ENCODE measurements at places on chromosomes 16 and 17.

DNA sequence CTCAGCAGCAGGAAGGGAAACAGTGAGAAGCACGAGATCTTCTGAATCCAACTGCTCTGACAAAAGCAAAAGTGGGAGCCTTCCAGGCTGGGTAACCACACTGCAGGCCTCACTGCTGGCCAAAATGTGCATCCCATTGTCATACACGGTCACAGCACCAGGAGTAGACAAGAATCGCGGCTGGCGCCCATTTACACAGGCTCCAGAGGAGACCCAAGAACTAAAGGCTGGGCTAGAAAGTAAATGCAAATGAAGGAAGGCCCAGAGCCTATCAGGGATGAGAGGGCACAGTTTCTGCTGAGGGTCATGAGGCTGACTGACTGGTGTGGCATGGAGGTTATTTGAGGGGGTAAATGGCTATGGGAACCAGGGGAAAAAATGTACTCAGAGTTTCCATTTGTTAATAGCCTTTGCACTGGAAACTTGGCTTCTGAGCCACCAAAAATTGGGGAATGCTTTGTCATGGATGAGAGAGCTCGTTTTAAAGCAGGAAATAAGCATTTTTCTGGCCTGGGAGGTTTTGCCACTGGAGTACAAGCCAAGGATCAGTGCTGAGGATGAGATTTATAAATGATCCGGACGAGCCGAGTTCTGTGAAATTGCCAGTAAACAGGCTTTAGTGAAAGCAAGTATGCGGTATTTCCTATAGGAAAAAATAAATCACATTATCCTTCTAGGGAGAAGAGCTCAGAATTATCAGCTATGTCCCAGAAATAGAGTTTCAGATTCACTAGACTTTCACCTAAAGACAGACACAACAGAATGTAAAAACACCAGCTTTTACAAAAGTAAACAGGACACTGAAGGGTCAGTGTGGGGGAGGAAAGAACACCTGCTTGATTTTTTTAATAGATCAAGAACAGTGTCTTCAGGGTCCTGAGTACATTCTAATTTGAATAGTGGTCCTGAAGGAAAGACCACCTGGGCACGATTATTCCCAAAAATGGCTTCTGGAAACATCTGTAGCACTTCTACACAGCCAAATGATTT is 66.9 kb upstream of the GSG1L start:
- no peak for DNase-seq

GRCh38 chr16:10979717-10980601 is 35.6 kb downstream of the CLEC16A start:
- DNase-seq, result no peak

DNA sequence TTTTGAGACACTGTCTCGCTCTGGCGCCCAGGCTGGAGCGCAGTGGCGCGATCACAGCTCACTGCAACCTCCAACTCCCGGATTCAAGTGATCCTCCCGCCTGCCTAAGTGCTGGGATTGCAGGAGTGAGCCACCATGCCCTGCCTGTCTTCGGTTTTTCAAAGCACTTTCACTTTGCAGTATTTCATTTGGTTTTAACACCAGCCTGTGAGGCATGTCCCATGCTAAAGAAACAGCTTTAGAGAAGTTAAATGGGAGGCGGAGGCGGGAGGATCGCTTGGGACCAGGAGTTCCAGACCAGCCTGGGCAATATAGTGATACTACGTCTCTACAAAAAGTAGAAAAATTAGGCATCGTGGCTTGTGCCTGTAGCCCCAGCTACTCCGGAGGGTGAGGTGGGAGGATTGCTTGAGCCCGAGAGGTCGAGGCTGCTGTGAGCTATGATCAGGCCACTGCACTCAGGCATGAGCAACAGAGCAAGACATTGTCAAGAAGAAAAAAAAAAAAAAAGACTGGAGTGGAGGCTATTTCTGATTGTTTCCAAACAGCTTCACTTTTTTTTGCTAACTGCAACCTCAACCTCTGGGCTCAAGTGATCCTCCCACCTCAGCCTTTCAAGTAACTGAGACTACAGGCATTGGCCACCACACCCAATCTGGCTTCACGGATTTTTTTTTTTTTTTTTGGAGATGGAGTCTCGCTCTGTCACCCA is 1.3 kb downstream of the METTL23 start:
- no peak for DNase-seq

DNA sequence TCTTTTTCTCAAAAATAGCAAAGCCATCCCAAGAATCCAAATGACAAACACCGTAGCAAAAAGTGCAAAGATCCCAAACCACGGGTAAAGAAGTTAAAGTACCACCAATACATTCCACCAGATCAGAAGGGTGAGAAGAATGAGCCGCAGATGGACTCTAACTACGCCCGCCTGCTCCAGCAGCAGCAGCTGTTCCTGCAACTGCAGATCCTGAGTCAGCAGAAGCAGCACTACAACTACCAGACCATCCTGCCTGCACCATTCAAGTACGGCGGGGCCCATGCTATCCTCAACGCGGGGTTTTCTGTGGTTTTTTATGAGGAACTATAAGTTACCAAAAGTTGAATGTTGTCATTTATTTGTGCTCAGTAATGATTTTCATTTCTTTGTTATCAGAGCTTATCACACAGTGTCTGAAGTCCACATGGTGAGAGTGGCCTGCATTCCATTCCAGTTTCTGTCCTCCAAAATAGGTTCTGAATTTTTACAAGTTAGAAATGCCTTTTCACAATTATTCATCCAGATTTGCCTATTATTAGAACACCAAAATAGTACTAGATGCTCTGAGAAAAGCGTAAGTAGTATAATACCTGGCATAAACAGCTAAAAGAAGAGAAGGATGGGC is 169.2 kb downstream of the MRTFB start:
- DNase-seq, result no peak

- DNase-seq, result no peak
These were observed 50.6 kb downstream of the SPECC1 start for GRCh38 chr17:20059728-20060188.

- DNase-seq, result no peak
These were observed 3.8 kb downstream of the ZPBP2 start for GRCh38 chr17:39871801-39872200.

DNA sequence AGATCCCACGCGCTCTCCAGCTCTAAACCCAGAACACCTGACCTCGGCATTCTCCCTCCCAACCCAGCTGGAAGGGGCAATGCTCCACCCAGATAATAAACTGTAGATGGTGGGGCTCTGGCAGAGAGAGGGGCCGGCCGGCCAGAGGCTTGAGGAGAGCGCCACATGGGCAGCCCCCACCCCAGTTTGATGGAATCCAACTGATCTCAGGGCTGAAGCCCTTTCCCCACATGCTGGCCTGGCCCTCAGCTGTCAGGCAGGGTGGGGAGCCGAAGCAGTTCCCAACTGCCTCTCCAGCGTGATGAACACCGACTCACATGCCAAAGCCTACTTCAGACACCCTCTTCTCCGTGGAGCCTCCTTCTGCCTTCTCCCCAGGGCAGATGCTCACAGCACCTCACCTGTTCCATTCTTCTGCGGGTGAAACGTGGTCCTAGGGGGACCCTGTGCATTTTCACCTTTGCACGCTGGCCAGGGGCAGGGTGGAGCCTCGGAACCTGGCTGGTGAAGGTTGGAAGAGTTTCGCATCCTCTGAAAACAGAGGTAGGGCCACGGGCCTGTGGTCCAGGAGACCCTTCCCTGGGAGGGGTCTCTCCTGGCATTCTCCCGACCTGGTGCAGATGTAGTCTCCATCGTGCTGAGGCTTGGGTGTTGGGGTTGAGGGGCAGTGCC is 65.7 kb upstream of the ZNF469 start:
- DNase-seq, result no peak

GRCh38 chr16:81266680-81267095 is 28.2 kb downstream of the BCO1 start:
- no peak for DNase-seq

DNA sequence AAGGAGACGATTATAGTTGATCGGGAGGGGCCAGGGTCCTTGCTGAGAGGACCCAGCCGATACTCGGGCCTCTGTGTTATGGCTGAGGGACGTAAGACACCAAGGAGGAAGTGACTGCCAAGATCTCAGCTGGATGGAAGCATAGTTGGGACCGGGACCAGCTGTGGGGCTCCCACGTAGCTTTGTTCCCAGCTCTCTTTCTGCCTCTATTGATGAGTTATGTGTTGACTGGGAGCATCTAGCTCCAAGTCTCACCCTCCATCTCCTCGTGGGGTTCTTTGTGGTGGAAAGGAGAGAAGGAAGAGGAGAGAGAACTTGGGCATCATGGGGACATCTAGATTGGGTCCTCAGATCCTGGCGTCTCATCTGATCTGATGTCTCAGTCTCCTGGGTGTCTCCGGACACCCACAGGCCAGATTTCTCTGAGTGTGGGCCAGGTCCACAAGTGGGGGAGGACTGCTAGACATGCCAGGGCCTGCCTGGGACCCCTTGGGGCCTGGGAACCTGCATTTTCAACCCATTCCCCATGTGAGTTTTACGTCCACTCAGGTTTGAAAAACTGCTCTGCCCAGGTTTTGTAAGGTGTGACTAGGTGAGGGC is 1.0 kb downstream of the MGRN1 start:
- no peak for DNase-seq

DNA sequence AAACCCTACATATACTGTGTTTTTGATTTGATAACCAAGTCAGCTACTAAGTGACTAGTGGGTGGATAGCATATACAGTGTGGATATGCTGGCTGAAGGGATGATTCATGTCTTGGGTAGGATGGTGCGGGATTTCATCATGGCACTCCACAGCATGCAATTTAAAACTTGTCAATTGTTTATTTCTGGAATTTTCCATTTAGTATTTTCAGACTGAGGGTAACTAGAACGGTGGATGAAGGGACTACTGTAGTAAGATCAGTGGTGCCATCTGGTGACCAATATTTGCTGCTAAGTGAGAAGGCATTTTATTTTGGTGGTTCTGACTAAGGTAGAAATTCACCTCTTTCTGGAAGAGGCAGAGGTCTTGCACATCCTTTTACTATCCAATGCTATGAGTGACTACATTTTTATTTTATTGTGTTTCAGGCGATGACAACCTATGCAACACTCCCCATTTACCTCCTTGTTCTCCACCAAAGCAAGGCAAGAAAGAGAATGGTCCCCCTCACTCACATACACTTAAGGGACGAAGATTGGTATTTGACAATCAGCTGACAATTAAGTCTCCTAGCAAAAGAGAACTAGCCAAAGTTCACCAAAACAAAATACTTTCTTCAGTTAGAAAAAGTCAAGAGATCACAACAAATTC is 3.1 kb downstream of the CDC6 start:
- DNase-seq, result no peak

DNA sequence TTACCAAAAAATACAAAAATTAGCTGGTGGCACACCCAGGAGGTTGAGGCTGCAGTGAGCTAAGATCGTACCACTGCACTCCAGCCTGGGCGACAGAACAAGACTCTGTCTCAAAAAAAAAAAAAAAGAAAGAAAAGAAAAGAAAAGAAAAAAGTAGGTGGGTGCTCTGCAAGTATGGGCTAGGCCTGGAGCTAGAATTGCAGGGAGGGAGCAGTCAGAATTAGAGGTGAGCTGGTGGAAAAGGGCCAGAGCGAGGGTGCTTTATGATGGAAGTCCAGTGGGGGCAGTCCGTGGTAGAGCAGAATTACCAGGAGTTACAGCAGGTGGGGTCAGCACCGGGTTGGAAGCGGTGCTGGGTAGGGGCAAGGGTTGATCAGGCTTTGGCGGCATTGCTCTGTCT is 57.0 kb upstream of the KDM6B start:
- no peak for DNase-seq

DNA sequence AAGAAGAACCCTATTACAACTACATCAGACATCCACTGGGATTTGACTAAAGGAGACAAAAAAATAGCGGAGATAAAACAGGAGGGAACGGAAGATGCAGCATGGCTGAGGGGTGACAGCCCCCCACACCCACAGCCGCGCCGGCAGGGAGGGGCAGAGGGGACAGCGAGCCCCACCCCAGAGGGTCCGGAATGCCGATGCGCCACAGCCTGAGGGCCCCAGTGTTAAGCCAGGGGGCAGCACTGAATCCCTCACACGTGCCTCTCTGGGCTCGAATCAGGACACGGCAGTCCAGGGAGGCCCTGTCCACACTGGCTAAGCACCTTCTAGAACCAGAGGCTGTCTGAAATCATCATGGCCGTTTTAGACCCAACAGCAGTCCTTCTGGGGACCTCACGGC is 18.8 kb downstream of the MAP1LC3B start:
- no peak for DNase-seq

GRCh38 chr16:1982991-1983543 is 926 bp upstream of the GFER start:
- no peak for DNase-seq

DNA sequence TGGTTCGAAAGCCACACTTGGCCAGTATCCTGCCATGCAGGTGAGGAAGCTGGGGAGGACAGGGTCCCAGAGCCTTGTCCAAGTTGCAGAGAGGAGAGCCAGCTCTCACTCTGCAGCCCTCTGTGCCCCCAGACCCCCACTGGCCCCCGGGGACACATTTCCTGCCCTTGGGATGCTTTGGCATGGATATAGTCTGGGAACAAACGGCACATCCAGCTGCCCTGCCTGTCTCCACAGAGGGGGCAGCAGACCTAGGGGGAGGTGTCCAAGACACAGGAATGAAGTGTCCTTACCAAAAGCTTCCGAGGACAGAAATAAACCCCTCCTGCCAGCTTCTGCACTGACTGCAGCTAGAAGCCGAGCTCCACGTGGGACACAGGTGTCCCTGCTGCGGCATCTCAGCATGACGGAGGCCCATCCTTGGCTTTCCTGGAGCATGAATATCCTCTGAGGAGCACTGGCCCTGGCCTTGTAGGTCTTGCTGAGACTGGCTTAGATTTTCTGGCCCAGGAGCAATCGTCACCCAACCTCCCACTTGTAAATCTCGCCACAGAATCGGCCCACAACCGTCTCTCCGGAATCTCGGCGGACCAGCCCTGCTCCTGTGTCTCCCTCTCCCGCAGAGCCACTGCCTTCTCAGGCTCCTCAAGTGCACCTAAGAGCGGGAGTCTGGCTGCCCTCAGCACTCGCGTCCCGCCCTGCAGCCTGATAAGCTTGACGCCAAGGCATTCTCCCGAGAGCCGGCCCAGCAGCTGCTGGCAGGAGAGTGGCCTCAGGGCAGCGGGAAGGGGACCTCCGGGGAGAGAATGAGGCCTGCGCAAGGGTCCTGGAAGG is 1.1 kb upstream of the CAPN15 start:
- DNase-seq, result no peak

DNA sequence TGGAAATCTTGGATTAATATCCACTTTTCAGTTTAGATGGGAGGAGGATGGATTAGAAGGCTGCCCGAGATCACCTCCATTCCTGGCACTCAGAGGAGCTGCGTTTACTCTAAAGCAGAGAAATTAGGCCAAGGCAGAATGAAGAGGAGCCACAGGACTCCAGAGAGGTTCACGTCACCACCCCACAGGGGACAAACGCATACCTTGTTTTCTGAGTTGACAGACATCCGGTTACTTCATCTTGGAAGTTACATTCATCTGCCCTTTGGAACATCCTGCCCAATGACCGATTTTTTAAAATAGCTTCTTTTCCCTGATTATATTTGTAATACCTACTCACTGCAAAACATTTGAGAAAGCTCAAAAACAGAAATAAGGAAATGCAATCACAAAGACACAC is 220.0 kb downstream of the SOX9 start:
- DNase-seq, result no peak

GRCh38 chr17:75244133-75244866 is 17.1 kb downstream of the GGA3 start:
- no peak for DNase-seq

- DNase-seq, result no peak
These were observed at the start of gene SLC6A2 for GRCh38 chr16:55655897-55656681. SLC6A2 (plus strand) TSS chr16:55655988; CDS start chr16:55656695, 707 bp downstream.

Data from esophagus squamous epithelium (tissue), 5 donors.